ENCODE measurements at places on chromosomes 16 and 17.

GRCh38 chr17:81043725-81044427 is 8.9 kb downstream of the BAIAP2 start:
- no peak for DNase-seq

DNA sequence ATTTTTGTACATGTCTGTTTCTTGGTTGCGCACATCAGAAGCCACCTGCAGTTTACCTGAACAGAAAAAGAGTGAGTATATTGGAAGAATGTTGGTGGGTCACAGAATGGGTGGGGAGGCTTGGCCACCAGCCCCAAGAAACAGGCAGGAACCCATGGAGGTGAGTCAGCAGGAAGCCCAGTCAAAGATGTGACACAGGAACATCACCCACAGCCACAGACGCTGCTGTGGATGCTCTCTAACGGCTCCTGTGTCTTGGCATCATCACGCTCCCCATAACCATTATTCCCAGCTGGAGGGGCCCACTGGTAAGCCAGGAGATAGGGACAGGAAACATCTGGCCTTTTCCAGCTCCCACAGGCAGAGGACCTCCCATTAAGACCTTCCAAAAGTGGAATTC is 94.0 kb upstream of the WSB1 start:
- no peak for DNase-seq

GRCh38 chr16:50152351-50152806 is 727 bp upstream of the TENT4B start:
- DNase-seq = peak; percentile 39

DNA sequence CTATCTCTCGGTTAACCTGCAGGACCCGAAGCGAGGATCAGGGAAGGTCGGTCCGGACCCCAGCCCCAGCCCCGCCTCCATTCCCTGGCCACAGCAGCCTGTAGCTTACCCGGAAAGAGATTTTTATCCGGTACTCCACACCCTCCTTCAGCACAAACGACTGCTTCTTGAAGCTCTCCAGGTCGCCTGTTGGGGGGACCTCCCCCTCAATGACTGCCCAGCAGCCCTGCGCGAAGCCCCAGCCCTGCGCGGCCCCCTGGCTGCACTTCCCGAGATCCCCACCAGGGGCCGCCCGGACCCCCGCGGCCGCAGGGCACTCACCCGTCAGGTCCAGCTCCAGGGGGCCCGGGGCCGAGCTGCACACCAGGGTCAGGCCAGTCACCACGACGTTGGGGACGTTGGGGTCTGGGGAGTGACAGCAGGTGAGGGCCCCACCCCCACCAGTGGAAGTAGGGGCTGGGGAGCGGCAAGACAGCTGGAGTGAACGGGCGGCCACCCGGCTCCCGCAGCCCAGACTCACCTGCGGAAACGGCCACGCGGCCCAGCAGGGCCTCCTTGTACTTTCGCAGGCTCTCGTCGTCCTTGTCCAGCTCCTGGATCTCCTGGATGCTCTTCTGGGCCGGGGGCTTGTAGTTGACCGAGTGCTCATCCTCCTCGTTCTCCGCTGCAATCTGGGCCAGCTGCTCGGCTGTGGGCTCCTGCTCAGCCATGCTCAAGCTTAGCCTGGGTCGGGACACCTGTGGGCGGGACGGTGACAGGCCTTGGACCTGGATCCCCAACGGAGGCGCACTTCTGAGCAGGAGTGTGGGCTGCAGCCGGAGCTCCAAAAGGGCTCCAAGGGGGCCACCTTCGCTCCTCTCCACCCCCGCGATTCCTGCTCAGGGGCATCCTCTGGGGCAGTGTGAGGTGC is 1.7 kb downstream of the ARHGDIA start:
- no peak for DNase-seq

GRCh38 chr17:81166033-81166492 is at the start of gene AATK:
Gene AATK, minus strand, starts transcription at chr17:81166221. Its CDS starts 229 bp downstream, at chr17:81165992.
- no peak for DNase-seq

DNA sequence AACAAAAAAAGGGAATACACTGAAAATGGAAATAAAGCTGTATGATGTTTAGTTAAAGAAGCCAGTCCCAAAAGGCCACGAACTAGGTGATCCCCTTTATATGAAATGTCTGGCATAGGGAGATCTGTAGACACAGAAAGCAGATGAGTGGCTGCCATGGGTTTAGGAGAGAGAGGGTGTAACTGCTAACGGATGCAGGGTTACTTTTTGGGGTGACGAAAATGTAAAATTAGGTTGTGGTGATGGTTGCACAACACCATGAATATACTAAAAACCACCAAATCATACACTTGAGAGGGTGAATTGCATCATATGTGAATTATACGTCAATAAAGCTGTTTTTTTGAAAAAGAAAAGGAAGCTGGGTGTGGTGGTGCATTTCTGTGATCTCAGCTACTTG is 99.6 kb downstream of the ADCY9 start:
- no peak for DNase-seq

GRCh38 chr16:11977376-11978041 is 975 bp downstream of the SNX29 start:
- no peak for DNase-seq

DNA sequence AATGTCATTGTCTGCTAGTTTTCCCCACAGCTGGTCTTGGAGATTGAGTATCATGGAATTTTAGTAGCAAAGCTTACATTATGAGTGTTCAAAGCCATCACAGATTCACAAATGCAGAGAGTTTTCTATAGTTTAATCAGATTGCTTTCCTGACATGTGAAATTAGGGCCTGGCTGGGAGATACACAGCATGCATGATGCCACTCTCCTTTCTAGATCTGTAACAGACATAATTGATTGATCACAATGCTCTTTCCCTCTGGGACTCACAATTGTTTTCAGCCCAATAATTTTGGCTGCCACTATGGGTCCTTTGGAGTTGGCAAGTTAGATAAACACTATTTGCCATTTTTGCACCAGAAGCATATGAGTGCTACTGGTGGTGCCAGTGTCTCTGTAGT is 132.5 kb downstream of the SPACA3 start:
- no peak for DNase-seq

DNA sequence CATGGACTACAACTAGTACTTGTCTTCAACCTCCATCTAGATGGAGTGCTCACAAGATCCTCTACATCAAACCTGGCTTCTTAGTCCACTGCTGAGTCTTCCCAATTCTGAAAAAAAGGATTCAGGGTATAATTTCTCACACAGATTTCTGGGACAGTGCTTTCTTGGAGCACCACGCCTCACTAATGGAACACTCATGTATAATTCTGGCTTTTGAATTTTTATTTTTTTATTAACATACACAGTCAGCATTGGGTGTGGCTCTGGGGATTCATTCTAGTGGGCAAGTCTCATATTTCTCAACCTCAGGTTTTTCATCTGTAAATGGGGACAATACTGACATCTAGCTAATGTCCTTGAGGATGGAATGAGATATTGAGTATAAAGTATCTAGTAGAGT is 696.0 kb downstream of the WWOX start:
- no peak for DNase-seq

- DNase-seq = no peak
These were observed 21.4 kb upstream of the CHMP6 start for GRCh38 chr17:80970044-80970761.

DNA sequence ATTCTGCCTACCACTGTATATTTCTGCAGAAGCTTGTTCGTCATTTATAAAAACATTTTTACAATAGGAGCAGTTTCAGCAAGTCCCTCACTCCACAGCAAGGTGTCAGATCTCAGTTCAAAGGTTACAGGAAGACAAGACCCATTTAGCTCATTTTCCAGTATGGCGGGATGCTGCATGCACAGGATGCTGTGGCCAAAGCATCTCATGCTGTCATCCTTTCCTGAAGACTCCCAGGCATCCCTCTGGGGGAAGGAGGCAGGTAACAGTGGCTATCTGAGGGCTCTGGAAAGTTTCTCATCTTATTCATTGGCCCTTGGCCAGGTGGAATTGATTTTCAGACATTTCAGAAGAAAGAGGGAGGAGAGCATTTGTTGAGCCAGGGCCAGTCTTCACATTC is 539.3 kb upstream of the CDH5 start:
- DNase-seq = no peak
